ENCODE measurements at places on chromosomes 4 and X. TPM values are rescaled to one million over a fixed set of nuclear protein-coding genes. Genes with fewer than 3 reads are reported as not detected.

STK32B gene
- total RNA-seq: not detected

DNA sequence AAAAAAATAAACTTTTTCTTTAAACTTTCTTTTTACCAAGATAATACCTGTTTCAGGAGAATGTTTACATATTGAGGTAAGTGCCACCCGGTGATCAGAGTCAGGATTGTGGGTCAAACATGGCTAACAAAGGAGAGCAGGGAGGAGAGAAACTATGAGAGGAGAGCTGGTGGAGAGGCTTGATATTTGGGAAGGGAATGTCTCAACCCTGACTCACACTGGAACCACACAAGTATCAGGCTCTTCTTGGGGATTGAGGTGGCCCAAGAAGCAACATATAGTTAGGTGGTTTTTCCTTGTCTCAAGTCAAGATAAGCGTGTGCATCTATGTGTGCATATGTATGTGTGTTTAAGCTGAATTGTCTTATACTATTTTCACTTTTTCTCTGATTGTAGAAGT lies 6.7 kb downstream of the TCEAL1 start:
- no peak for DNase-seq

DNA sequence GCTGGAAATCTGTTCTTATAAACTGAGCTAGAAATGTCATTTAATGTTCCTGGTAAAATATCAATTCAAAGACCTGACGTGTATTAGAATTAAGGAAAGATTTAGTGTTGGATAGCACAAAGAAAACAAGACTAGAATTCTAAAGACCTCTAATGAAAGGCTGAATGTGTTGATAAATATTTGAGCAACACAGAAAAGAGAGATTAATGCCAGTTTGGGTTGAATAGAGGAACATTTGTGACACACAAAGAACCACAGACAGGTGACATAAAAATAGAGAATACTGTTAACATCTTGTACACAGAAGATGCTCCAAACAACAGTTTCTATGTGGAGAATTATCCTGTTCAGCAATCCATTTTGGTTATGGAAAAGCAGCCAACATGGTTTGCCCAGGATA lies 222.1 kb upstream of the GALNT7 start:
- no peak for DNase-seq

GRCh38 chr4:29565256-29565655 lies 1154.9 kb upstream of the PCDH7 start:
- no peak for DNase-seq

MGST2 gene
- total RNA-seq: 10.2 TPM

GRCh38 chr4:35541888-35542213 lies 702.5 kb downstream of the ARAP2 start:
- no peak for DNase-seq

DNA sequence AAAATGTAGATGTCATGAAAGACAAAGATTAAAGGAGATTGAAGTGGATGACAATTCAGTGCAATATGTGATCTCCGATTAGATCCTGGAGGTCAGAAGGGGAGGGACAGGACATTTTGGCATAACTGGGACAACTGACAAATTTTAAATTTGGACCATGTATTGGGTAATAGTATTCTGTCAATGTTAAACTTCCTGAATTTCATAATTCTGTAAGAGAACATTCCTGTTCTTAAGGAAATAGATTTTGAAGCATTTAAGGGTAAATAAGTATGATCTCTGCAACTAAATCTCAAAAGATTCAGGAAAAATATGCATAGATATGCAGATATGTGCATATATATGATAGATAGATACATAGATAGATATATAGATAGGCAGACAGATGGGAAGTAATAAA lies 11.0 kb downstream of the ODAPH start:
- no peak for DNase-seq

DNA sequence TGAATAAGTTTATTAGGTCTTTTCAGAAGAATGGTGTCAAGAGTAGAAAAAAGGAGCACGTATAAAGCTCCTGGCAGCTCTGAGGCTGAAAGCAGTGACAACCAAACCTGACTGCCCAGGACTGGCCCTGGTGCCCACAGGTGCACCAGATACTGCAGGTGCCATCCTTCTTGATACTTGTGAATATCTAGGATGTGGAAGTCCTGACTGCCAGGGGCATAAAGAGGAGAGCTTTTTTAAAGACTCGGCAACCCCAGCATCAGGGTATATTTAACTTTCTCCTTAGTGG lies 60.7 kb downstream of the TMEM150C start:
- DNase-seq: no peak

- DNase-seq: peak; percentile 3
Measured at GRCh38 chr4:8314691-8315255, 45.2 kb downstream of the HTRA3 start.

DNA sequence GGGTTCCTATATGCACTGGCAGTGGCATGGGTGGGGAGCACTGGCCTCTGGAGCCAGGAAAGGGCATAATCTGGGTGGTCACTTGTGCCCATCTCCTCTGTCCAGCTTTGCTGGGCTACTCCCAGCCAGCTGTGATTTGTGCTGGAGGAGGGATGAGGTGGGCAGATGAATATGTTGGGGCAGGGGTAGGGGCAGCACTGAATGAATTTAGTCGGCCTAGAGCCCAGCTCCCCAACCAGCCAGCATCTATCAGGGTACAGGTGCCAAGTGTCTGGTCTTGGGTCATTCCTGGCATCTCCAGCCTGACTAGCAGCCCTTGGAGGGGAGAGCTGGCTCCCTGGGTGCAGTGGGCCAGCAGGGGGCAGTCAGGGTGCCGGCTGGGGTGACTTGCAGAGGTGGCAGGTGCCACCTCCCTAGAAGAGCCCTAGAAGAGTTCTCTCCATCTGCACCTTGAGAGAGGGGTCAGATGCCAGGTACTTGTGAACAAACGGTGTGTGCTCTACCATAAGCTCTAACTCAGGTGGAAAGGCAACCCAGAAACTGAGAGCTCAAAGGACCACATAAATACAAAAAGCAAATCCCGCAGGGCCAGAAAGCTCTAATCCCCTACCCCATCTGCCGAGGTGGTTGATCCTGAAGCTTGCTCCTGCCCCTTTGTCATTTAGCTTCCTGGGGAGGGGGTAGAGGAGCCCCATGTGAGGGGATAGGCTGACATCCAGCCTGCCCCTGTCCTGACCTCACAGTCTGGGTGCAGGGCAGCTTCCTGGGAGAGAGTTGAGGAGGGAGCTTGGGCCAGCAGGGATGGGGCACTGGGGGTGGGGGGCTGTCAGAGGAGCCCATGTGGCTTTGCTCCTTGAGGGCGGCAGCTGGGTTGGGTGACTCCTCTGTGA lies 2.2 kb downstream of the SORCS2 start:
- DNase-seq: no peak

GRCh38 chr4:133130171-133130570 lies 18.9 kb upstream of the PCDH10 start:
- DNase-seq: no peak

DNA sequence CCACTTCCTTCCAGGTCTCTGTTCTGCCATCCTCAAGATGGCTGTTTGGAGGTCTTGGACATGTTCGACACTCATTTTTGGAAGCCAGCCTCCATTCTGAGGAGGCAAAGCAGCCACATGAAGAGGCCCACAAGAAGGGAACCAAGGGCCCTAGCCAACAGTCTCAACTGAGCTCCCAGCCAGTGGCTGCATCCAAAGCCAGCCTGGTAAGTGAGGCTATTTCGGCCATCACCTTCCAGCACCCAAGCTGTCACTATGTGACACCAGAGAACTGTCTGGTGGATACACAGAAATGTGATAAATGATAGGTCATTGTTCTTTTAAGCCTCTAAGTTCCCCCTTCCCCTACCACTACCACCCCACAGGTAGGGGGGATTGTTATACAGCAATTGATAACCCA lies 127.2 kb downstream of the NPNT start:
- DNase-seq: no peak

DNA sequence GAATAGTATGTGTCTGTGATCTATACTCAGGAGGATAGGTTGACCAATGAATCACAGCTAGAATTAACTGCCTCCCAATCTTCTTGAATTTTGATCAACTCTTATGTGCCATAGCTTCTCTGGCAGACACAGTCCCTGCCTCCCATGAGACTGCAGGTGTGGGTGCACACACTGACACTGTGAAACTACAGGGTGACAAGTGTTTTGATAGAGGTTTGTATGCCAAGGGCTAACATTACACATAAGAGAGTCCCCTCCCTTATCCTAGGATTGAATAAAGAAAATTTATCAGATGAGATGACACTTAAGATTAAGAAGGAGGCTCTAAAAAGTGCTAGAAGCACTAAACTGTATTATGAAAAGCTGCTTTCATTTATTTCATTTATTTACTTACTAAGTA lies 218.4 kb upstream of the BMP3 start:
- no peak for DNase-seq

STATH gene
- not detected for total RNA-seq

- DNase-seq: peak; percentile 74
Measured at GRCh38 chr4:15001248-15001868, 923 bp upstream of the CPEB2 start.

NPFFR2 gene
- total RNA-seq: not detected

BANK1 gene
- total RNA-seq: 0.23 TPM

GRCh38 chr4:148044912-148045352 lies 313.0 kb downstream of the ARHGAP10 start:
- no peak for DNase-seq

GSTCD gene
- total RNA-seq: 14.1 TPM

GRCh38 chr4:53161051-53161786 lies 204.6 kb downstream of the SCFD2 start:
- no peak for DNase-seq

GRCh38 chrX:50067435-50068284 lies 133.1 kb downstream of the AKAP4 start:
- DNase-seq: no peak

FAM149A gene
- total RNA-seq: 1.2 TPM

Data from activated CD8-positive, alpha-beta memory T cell treated with anti-CD3 and anti-CD28 coated beads, Interleukin-2, amount 10 ng/mL, durations not matched to agents 7 days and 5 days (primary cell).